HL-60 (cell line): ENCODE measurements at places on chromosomes 6 and 20.

DNA sequence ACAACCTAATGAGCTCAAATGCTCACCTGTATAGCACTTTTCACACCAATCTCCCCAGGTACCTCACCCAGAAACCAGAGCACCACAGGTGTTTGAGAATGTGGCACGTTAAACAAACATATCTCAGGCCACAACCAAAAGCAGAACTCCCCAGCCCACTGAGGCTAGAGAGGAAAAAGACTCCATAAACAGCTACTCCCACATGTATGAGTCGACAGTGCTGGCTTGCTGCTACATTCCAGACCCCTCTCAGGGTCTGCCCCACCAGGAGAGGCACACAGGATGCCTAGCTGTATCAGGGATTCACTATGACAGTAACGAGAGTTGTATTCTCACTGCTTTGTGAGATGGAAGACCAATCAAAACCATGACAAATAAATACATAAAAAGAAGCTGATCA is 242.6 kb upstream of the ARID1B start:
- DNase-seq, result no peak

DNA sequence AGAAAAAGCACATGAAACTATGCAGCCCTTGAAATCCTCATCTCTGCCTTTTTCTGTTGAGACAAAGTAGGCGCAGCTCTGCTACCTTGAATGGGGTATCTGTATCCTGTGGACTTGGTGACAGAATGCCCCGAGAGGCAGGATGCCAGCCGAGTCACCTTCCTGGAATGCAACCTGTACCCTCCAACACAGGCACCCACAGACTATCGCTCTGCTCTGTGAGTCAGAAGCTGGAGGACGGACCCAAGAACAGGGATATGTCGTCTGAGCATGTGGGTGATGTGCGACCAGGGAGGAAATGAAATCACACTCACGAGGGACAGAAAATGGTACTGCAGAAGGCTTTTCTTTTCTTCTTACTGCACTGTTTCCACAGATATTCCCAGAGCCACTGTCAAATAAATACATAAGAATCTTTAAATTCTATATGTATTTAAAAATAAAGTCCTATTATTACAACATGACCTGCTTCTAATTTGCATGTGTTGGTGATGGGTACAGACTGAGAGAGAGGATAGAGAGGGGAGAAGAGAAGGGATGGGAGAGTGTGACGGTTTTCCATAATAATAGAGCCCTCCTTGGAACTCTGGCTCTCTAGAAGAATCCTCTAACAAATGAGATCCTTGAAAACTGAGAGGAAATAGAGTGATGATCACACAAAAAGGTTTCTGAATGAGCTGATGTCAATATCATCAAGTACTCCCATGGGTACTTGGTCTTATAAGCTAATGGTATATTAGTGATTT is 308.1 kb downstream of the FOXC1 start:
- no peak for DNase-seq

GRCh38 chr6:121531658-121532169 is 96.3 kb downstream of the GJA1 start:
- no peak for DNase-seq

- DNase-seq, result no peak
These were observed at the start of gene FOXA2 for GRCh38 chr20:22584522-22584921. FOXA2 (minus strand) TSS chr20:22584572; CDS start chr20:22584278, 294 bp downstream.

DNA sequence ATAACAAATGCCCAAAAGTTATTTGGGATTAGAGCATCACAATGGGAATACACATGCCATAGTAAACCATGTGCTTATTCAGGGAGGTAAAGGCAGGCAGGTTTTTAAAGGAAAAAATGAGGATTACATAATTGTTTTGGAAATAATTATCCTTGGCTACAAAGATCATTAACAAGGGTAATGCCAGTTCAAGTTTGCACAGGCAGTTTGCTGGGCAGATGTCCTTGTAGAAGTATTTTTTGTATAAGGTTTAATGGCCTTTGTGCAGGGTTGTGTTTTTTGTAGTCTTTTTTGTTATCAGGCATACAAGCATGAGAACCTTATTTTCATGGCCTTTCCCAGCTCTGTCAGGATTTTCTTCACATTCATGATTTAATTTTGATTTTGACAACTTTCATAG is 24.7 kb downstream of the FBXO9 start:
- no peak for DNase-seq

- DNase-seq, result no peak
These were observed 73.3 kb upstream of the NUP153 start for GRCh38 chr6:17780061-17780460.

DNA sequence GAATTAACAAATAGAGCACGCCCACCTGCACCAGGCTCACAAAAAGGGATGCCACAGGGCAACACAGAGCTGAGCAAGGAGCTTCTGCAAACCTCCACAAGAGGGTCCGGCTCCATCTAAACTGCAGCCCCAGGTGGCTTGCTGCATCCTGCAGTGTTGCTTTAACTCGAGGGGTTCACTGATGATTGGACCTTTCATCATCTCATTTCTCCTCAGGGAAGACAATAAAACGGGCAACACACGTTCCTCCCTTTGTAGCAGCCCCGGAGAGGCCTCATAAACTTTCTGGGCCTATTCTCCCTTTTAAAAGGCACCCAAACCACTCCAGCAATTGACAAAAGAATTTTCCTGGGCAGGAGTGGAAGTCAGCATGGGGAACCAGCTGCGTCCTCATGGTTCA is 161.5 kb upstream of the CDH4 start:
- DNase-seq, result no peak

- DNase-seq, result no peak
These were observed 107.3 kb downstream of the CEP57L1 start for GRCh38 chr6:109202409-109203264.

- no peak for DNase-seq
These were observed 4.7 kb downstream of the SLCO4A1 start for GRCh38 chr20:62646851-62647520.

- DNase-seq, result no peak
These were observed 7.3 kb upstream of the DOK5 start for GRCh38 chr20:54468082-54468481.

- DNase-seq, result no peak
These were observed 22.3 kb upstream of the PPARD start for GRCh38 chr6:35320031-35320410.
